ENCODE measurements at places on chromosomes 7 and 10. TPM values are rescaled to one million over a fixed set of nuclear protein-coding genes. Genes with fewer than 3 reads are reported as not detected.

GRCh38 chr10:116132780-116133399, 140.1 kb downstream of the GFRA1 start:
- DNase-seq, result no peak
- H3K4me3 ChIP-seq, result no peak overlapping the region
- H3K36me3 ChIP-seq, result no peaks in the 10 kb centered on the region
- no peak overlapping the region for H3K27ac ChIP-seq
- H3K27me3 ChIP-seq, result no peaks in the 10 kb centered on the region
- H3K4me1 ChIP-seq, result no peaks in the 10 kb centered on the region

DNA sequence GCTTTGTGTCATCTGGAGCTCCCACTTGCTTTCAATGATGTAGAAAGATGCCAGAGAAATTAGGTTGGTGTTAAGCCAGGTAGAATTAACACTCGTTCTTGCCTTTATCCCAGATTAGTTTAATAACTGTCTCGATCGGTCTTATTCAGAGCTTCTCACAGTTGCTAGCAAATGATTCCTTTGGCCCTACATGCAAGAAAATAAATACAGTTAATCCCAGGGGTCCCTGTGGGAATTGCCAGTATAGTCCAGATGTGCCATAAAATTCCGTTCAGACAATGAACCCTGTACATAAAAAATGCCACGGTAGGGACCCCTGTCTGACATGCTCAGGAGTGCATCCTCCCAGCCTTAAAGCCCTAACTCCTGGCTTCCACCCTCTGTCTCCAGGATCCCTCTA, 207.5 kb downstream of the ARHGAP12 start:
- H3K27ac ChIP-seq, result no peak overlapping the region
- peaks cover 56% of the 10 kb centered on the region for H3K27me3 ChIP-seq
- H3K4me3 ChIP-seq, result no peak overlapping the region

DNA sequence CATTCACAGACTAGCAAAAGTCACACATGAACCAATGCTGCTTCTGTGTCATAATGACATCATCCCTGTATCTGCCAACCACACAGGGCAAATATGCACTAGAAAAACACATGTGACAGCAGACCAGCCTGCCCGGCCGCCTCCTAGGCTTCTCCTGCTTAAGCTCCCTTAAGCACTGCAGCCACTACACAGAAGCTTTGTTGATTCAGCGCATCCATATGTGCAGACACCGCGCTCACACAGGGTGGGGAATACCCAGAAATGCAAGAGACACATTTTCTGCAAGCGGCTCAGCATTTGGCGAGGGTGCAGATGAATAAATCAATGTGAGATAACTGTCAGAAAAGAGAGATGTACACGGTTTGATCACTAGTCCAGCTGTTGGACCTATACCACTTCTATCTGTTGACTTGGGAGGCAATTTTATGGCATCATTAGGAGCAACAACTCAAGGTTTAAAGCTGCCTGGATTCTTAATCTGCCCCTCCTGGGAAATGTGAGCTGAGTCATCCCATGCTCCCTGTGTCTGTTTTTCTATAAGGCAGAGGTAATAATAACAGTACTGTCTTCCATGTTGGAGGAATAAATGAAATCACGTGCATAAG, 33.4 kb downstream of the CPXM2 start:
- no peaks in the 10 kb centered on the region for H3K4me1 ChIP-seq
- H3K27me3 ChIP-seq, result peaks cover 69% of the 10 kb centered on the region
- no peak for DNase-seq
- H3K4me3 ChIP-seq, result no peak overlapping the region

DNA sequence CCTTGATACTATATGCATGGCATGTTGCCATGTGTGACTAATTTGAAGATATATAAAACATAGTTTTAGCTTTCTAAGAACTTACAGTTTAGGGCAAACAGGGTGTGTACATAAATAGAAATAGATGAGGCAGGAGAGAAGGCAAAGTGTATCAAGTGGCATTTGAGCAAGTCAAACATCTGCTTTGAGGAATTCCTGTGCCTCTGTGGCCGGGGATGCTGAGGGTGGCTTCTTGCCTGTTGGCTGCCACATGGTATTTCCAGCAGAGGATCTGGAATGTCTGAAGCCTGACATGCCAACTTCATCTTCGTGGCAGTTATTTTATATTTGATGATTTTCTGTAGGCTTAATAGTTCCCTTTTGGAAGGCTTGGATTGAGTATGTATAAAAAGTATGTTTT, 6.0 kb downstream of the SSBP1 start:
- peaks cover 25% of the 10 kb centered on the region for H3K4me1 ChIP-seq
- H3K4me3 ChIP-seq, result no peak overlapping the region
- DNase-seq, result no peak

DNA sequence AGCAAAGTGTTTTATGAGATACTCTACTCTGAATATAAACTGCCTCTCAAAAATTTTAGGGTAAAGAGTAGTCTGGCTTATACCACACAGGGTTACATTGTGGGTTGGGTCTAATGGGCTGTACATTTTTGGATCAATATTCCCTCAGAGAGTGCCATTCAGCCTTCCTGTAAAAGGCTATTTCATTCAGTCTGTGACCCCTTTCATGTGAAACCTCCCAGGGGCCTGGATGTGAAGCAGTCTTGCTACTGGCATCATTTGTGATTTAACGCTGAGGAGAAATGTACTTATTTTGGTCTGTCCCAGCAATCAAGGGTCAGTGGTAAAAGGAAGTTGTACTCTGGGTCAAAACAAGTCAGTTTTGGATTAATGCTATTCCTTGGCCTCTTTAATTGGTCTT, 71.8 kb upstream of the PRKG1 start:
- DNase-seq, result no peak
- no peak overlapping the region for H3K27ac ChIP-seq

GRCh38 chr7:115088893-115089292, 167.0 kb downstream of the MDFIC start:
- no peak for DNase-seq
- H3K4me3 ChIP-seq, result no peak overlapping the region
- H3K4me1 ChIP-seq, result peaks cover 42% of the 10 kb centered on the region
- H3K27ac ChIP-seq, result peak overlapping the region; percentile 7

DNA sequence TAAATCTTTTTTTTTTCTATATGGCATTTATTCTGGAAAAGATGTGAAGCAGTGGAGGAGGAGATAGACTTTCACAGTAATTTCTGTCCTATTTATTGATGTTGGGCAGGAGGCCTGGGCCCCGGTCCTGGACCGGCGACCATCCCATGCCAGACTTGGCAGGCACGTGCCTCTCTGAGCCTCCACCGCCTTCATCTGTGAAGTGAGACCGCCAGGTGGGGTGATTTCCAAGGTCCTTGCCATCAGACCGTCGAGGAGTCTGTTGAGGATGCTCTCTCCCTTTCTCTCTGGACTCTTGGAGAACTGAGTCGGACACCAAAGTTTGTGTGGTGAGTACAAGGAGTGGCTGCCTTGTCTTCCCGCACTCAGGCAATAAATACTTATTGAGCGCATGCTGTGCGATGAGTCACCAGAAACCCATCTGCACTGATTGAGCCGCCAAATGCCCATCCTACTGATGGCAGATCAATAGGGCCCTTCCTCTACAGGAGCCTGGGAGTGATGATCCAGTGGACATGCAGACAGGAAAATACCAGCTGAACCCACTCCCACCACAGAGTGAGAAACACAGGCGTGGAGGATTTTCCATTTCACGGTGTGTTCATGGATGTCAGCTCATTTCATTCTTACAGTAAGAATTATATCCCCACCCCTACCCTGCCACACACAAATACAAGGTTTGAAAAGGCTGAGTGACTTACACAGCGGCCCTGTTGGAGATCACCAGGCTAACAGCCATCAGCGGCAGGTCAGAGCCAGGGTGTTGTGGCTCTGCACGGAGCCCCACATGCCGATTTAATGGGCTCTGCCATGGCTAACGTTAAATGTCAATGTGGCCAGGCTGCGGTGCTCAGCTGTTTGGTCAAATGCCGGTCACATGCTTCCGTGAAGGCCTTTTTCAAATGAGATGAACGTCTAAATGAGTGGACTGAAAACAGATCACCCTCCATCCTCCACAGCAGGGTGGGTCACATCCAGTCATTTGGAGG, 11.5 kb upstream of the PRKAG2 start:
- peaks cover 93% of the 10 kb centered on the region for H3K27me3 ChIP-seq
- DNase-seq, result peak; percentile 19
- no peak overlapping the region for H3K4me3 ChIP-seq
- H3K4me1 ChIP-seq, result no peaks in the 10 kb centered on the region
- H3K27ac ChIP-seq, result no peak overlapping the region

- H3K36me3 ChIP-seq, result peaks cover 5% of the 10 kb centered on the region
- no peak overlapping the region for H3K4me3 ChIP-seq
- H3K27ac ChIP-seq, result no peak overlapping the region
- H3K27me3 ChIP-seq, result no peaks in the 10 kb centered on the region
- no peak for DNase-seq
Observed at GRCh38 chr10:112151524-112152039, 32.0 kb downstream of the GPAM start.

- H3K27ac ChIP-seq, result no peak overlapping the region
- DNase-seq, result peak; percentile 29
- no peak overlapping the region for H3K4me3 ChIP-seq
- no peaks in the 10 kb centered on the region for H3K27me3 ChIP-seq
- H3K4me1 ChIP-seq, result no peaks in the 10 kb centered on the region
- no peaks in the 10 kb centered on the region for H3K36me3 ChIP-seq
Observed at GRCh38 chr7:137169282-137169698, 174.2 kb downstream of the PTN start.

DNA sequence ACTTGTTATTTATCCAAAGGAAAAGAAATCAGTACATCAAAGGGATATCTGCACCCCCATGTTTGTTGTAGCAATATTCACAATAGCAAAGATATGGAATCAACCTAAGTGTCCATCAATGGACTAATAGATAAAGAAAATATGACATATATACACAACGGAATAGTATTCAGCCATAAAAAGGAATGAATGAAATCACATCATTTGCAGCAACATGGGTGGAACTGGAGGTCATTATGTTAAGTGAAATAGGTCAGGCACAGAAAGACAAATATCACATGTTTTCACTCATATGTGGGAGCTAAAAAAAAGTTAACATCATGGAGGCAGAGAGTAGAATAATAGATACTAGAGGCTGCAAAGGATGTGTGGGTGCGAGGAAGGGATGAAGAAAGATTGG, 25.0 kb upstream of the KAT6B start:
- H3K36me3 ChIP-seq, result no peaks in the 10 kb centered on the region
- no peaks in the 10 kb centered on the region for H3K4me1 ChIP-seq

Gene VOPP1
- total RNA-seq, result 106 TPM

Gene AGMO
- total RNA-seq, result 13.2 TPM

Gene HIF1AN
- 35.8 TPM for total RNA-seq

Measured in Calu3 (cell line).